ENCODE measurements at places on chromosomes 2 and 18.

GRCh38 chr18:62797329-62797728 lies 82.0 kb downstream of the PHLPP1 start:
- no peak for DNase-seq

DNA sequence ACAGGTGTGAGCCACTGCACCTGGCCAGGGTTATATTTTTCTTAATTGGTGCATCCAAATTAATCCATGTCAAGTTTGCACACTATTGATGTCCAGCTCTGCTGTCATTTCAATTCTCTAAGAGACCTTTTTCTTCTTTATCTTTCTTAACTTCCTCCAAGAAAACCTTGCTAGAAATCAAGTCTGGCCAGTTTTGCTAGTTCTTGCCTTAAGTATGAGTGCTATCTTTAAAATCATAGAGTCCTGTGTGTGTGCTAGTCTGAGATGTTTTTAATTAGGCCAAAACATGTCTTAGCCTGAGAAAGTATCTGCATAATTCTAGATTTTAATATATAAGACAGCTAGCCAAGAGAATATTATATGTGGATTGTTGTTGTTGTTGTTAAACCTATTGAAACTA lies 56.2 kb upstream of the SLC39A10 start:
- DNase-seq, result no peak

- DNase-seq, result peak; percentile 35
Measured at GRCh38 chr18:62102221-62102620, 84.6 kb downstream of the PIGN start.

GRCh38 chr2:145599756-145600155 lies 1079.8 kb upstream of the ZEB2 start:
- DNase-seq, result no peak

- no peak for DNase-seq
Measured at GRCh38 chr2:20563833-20564232, 87.1 kb downstream of the HS1BP3 start.

DNA sequence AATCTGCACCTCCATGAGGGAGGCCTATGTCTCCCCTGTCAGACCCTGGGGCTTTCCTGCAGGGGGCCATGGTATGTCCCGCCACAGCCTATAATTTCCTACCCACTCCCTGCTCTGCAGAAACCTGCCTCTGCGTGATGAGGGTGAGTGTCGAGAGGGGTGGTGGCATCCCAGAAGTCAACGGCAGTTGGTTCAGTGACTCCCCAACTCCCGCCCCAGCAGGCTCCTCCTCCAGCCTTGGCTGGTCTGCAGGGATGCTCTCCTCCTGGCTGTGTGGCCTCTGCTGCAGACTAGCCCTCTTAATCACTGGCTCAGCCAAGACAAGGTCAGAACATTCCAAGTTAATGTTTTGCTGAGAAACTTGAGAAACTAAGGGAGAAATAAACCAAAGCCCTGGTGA lies 13.3 kb downstream of the CELF4 start:
- no peak for DNase-seq

DNA sequence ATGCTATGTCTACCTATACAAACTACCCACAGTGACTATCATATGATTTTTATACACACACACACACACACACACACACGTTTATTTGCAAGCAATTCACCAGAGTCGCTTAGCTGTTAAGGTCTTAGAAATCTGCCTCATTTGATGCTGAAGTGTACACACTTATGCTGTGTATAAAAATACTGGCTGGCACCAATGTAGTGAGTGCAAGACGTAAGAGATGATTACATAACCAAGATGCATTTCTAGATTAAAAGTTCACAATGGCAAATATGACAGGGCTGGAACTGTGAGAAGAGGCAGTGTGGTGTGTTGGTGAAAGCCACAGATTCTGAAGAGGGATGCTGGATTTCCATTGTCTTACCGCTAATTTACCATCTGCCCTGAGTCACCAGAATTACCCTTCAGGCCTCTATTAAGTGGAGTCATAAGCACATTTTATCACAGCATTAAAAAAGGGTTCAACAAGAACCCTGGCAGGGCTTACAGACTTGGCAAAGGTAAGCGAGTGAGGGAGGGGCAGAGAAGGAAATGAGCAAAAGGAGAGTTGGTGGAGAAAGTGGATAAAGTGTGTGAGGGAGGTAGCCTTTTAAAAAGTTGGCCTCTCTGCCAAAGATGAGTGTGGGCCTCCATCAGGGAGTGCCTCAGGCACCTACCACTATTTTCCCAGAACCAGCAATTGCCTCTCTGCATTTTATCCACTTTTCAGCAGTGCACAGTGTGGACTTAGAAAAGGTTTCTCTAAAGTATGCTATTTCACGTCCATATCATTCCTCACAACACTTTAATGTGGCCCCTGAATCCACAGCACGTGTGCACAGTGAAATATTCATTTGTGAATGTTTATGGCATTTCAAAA lies 21.5 kb downstream of the MEIS1 start:
- DNase-seq, result no peak

DNA sequence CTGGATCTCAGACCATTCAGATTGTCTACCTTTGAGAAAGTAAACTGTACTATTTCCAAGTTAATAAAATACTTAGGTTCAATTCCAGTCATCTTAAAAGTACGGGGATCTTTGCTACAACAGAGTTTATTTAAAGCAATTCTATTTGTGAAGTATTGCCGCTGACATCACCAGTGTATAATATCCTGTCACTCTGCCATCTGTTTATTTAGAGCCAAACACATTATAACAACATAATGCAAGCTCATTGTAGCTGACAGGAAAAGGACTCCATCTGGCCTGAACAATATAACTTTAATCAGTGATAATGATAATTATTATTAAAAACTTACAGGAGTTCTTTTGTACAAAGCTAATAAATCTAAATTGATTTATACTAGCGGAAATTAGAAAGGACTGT lies 786.8 kb downstream of the ERBB4 start:
- DNase-seq, result no peak
